ENCODE measurements at places on chromosomes 11 and 22.

GRCh38 chr11:129280027-129280811 lies 88.1 kb upstream of the ARHGAP32 start:
- H3K4me3 ChIP-seq = peak overlapping the region; percentile 72
- peaks cover 7% of the 10 kb centered on the region for H3K4me1 ChIP-seq
- no peaks in the 10 kb centered on the region for H3K36me3 ChIP-seq
- no peak overlapping the region for H3K27ac ChIP-seq

- ATAC-seq = no peak
- H3K4me3 ChIP-seq = no peak overlapping the region
- H3K27ac ChIP-seq = no peak overlapping the region
- H3K27me3 ChIP-seq = no peaks in the 10 kb centered on the region
- H3K36me3 ChIP-seq = no peaks in the 10 kb centered on the region
- H3K4me1 ChIP-seq = no peaks in the 10 kb centered on the region
These were observed 50.5 kb downstream of the RAB30 start for GRCh38 chr11:83020942-83021779.

GRCh38 chr11:134657631-134658030 lies 245.6 kb upstream of the B3GAT1 start:
- ATAC-seq = no peak
- H3K36me3 ChIP-seq = no peaks in the 10 kb centered on the region
- H3K4me1 ChIP-seq = no peaks in the 10 kb centered on the region
- no peak overlapping the region for H3K27ac ChIP-seq
- peaks cover 4% of the 10 kb centered on the region for H3K27me3 ChIP-seq
- no peak overlapping the region for H3K4me3 ChIP-seq

- peak; percentile 17 for ATAC-seq
- H3K27ac ChIP-seq = peak overlapping the region; percentile 84
- H3K36me3 ChIP-seq = no peaks in the 10 kb centered on the region
- H3K27me3 ChIP-seq = no peaks in the 10 kb centered on the region
- no peak overlapping the region for H3K4me3 ChIP-seq
- H3K4me1 ChIP-seq = peaks cover 91% of the 10 kb centered on the region
These were observed 20.5 kb upstream of the SCGB1A1 start for GRCh38 chr11:62398011-62398994.

GRCh38 chr11:61639816-61640443 lies 40.3 kb upstream of the DAGLA start:
- no peaks in the 10 kb centered on the region for H3K36me3 ChIP-seq
- no peak overlapping the region for H3K27ac ChIP-seq
- H3K4me1 ChIP-seq = peaks cover 4% of the 10 kb centered on the region
- H3K4me3 ChIP-seq = no peak overlapping the region

DNA sequence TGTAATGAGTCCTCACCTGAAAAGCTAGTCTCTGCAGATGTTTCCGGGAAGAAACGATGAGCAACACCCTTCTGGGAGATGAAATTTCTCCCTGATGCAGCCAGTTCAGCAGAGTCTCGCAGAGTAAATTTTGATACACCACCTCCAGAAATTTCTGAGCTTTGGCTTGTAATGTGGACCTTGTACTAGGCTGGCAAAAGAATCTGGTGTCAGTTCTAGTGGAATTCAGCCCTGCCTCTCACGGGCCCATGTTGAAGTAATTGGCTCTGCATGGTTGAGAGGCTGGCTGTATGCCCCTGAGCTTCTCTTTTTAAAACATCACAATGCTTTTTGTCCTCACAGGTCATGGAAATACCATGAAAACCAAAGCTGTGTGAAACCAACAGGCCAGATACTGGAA lies at the start of gene GLYAT:
GLYAT (minus strand) TSS at position 125 of the 400 bp plus-strand sequence. CDS start 7,447 bp downstream, outside the sequence.
- no peak within 1 kb of the TSS for H3K4me3 ChIP-seq
- no peak for ATAC-seq
- H3K36me3 ChIP-seq = no peaks in the 10 kb centered on the region

GRCh38 chr11:45984192-45984591 lies 61.7 kb downstream of the LARGE2 start:
- no peak overlapping the region for H3K4me3 ChIP-seq
- no peak for ATAC-seq
- peaks cover 9% of the 10 kb centered on the region for H3K4me1 ChIP-seq
- peaks cover 6% of the 10 kb centered on the region for H3K36me3 ChIP-seq

GRCh38 chr11:76916712-76917111 lies 56.0 kb downstream of the ACER3 start:
- H3K27me3 ChIP-seq = no peaks in the 10 kb centered on the region
- H3K4me3 ChIP-seq = no peak overlapping the region
- ATAC-seq = no peak
- no peaks in the 10 kb centered on the region for H3K36me3 ChIP-seq
- H3K4me1 ChIP-seq = peaks cover 18% of the 10 kb centered on the region
- H3K27ac ChIP-seq = no peak overlapping the region

DNA sequence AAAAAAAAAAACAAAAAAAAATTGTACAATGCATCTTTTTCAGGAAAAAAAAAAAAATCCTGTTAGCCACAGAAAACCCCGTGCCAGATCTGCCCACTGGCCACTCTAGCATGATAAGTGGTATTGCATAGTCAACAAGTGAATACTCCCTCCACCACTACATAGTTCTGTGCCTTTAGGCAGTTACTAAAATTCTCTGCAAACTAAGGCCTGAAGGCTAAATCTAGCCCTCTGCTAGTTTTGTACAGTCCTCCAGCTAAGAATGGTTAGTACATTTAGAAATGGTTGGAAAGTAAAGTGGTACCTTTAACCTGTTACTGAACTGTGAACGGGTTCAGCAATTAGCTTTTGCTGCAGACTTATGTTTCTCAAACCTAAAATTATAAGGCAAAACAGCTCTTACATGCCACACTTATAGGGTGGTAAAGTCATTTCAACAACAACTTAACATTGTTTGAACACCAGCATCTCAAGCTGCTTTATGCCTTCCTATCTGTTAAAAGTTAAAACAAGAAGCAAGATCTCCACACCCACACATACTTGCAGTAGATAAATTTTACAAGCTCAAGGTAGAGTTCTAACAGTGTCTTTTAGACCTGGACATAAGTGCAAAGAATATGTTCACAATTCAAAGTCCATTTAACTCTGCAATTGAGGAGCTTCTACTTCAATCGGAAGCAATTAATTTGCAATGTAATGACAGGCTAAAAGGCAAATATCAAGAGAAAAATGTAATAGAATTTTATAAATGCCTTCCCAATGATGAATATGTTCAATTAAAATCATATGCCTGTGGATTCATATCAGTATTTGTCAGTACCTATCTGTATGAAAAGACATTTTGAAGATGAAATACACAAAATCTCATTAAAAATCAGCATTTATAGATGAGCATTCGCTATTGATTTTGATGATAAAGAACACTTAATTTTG lies 7.3 kb downstream of the C11orf71 start:
- no peak overlapping the region for H3K4me3 ChIP-seq
- no peaks in the 10 kb centered on the region for H3K36me3 ChIP-seq
- H3K4me1 ChIP-seq = no peaks in the 10 kb centered on the region
- H3K27me3 ChIP-seq = peaks cover 5% of the 10 kb centered on the region
- H3K27ac ChIP-seq = no peak overlapping the region

DNA sequence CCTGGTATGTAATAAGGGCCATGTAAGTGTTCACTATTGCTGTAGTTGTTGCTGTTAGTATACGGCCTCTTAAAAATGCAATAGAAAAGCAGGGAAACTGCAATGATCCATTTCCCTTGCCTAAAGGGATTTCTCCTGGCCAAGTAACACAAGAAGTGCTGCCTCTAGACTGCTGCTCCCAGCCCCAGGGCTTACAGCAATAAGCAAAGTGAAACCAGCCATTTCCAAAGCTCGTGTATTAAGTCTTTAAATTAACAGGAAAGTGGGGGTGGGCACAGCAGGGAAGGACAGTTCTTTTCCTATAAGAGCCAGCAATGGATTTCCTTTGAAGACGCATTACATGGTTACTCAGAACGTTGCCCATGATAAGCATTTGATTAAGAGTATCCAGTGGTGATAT lies 36.9 kb upstream of the WT1 start:
- no peaks in the 10 kb centered on the region for H3K36me3 ChIP-seq
- H3K27ac ChIP-seq = no peak overlapping the region
- peaks cover 2% of the 10 kb centered on the region for H3K27me3 ChIP-seq
- no peaks in the 10 kb centered on the region for H3K4me1 ChIP-seq

GRCh38 chr11:57515332-57516060 lies at the start of gene SLC43A1:
SLC43A1 (minus strand) TSS chr11:57515702; CDS start chr11:57514111, 1,591 bp downstream.
- H3K4me3 ChIP-seq = peak within 1 kb of the TSS; percentile 85
- H3K4me1 ChIP-seq = no peaks in the 10 kb centered on the region
- ATAC-seq = peak; percentile 78

GRCh38 chr22:40462195-40462984 lies 92.0 kb downstream of the SGSM3 start:
- H3K27ac ChIP-seq = no peak overlapping the region
- H3K4me1 ChIP-seq = no peaks in the 10 kb centered on the region
- no peak overlapping the region for H3K4me3 ChIP-seq
- H3K27me3 ChIP-seq = no peaks in the 10 kb centered on the region
- ATAC-seq = no peak

DNA sequence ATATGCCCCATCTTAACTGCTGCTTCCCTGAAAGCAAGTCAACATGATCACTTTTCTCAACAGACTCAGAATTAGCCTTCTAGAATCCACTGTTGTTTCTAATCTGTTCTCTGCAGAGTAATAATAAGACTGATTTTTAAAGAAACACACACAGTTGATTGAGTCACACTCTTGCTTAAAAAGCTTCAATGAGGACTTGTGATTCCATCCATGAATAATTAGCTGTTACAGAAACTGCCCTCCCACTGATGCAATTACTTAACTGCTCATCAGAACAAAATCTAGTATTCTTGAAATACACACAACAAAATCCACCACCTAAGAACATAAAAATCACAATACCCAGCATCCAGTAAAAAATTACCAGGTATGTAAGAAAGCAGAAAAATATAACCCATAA lies 100.5 kb upstream of the TIMP3 start:
- H3K4me1 ChIP-seq = no peaks in the 10 kb centered on the region
- H3K27ac ChIP-seq = peak overlapping the region; percentile 65
- H3K4me3 ChIP-seq = no peak overlapping the region
- no peaks in the 10 kb centered on the region for H3K27me3 ChIP-seq
- peak; percentile 63 for ATAC-seq

- no peak for ATAC-seq
- H3K36me3 ChIP-seq = no peaks in the 10 kb centered on the region
- H3K4me1 ChIP-seq = no peaks in the 10 kb centered on the region
- no peak overlapping the region for H3K27ac ChIP-seq
These were observed 17.0 kb downstream of the IL17REL start for GRCh38 chr22:49995361-49996118.

DNA sequence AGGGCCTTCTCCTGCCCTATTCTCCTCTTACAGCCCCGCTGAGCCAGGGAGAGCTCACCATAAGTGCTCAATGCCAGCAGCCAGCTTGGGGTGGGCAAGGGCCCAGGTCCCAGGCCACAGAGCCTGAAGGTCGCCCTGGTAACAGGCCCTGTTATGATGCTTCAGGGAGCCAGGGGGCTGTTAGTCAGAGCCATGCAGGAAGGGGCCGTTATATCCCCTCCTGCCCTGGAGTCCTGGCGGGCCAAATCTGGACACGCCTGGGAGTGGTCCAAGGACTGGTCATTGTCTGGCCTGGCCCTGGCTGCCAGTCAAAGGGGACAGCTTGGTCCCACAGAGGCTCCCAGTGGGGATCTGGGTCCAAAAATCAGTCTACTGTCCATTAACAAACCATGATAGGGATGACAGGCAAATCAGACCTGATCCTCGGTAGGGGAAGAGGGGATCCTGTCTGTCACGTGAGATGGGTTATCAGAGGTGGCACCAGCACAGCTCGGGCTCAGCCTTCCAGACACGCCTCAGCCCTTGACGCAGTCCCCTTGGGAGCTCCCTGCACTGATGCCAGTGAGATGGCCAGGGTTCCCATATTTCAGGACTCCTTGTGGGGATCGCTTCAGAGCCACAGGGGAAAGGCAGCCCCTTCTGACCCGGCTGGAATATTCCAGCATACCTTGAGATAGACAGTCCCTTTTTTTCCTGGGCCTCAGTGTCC lies 55.9 kb downstream of the LRRC32 start:
- no peaks in the 10 kb centered on the region for H3K27me3 ChIP-seq
- H3K4me1 ChIP-seq = no peaks in the 10 kb centered on the region
- peak; percentile 69 for ATAC-seq
- no peak overlapping the region for H3K4me3 ChIP-seq
- no peak overlapping the region for H3K27ac ChIP-seq

GRCh38 chr11:65435411-65435931 lies 12.9 kb downstream of the NEAT1 start:
- H3K36me3 ChIP-seq = peaks cover 18% of the 10 kb centered on the region
- peaks cover 47% of the 10 kb centered on the region for H3K4me1 ChIP-seq
- H3K27me3 ChIP-seq = no peaks in the 10 kb centered on the region
- H3K4me3 ChIP-seq = no peak overlapping the region
- no peak overlapping the region for H3K27ac ChIP-seq

- no peaks in the 10 kb centered on the region for H3K27me3 ChIP-seq
- no peaks in the 10 kb centered on the region for H3K4me1 ChIP-seq
- no peak overlapping the region for H3K4me3 ChIP-seq
- peak overlapping the region; percentile 14 for H3K27ac ChIP-seq
- no peak for ATAC-seq
These were observed 29.9 kb upstream of the PPARA start for GRCh38 chr22:46120420-46120737.

GRCh38 chr22:29106839-29107238 lies 34.0 kb downstream of the KREMEN1 start:
- no peaks in the 10 kb centered on the region for H3K36me3 ChIP-seq
- H3K4me3 ChIP-seq = no peak overlapping the region
- H3K27ac ChIP-seq = no peak overlapping the region
- no peak for ATAC-seq
- H3K27me3 ChIP-seq = no peaks in the 10 kb centered on the region

GRCh38 chr11:102911758-102912481 lies 37.1 kb upstream of the MMP12 start:
- no peaks in the 10 kb centered on the region for H3K4me1 ChIP-seq
- H3K4me3 ChIP-seq = no peak overlapping the region
- no peak for ATAC-seq
- no peak overlapping the region for H3K27ac ChIP-seq

- H3K4me3 ChIP-seq = no peak overlapping the region
- no peak overlapping the region for H3K27ac ChIP-seq
- H3K4me1 ChIP-seq = peaks cover 17% of the 10 kb centered on the region
These were observed 82.5 kb downstream of the MAML2 start for GRCh38 chr11:96260532-96260931.

DNA sequence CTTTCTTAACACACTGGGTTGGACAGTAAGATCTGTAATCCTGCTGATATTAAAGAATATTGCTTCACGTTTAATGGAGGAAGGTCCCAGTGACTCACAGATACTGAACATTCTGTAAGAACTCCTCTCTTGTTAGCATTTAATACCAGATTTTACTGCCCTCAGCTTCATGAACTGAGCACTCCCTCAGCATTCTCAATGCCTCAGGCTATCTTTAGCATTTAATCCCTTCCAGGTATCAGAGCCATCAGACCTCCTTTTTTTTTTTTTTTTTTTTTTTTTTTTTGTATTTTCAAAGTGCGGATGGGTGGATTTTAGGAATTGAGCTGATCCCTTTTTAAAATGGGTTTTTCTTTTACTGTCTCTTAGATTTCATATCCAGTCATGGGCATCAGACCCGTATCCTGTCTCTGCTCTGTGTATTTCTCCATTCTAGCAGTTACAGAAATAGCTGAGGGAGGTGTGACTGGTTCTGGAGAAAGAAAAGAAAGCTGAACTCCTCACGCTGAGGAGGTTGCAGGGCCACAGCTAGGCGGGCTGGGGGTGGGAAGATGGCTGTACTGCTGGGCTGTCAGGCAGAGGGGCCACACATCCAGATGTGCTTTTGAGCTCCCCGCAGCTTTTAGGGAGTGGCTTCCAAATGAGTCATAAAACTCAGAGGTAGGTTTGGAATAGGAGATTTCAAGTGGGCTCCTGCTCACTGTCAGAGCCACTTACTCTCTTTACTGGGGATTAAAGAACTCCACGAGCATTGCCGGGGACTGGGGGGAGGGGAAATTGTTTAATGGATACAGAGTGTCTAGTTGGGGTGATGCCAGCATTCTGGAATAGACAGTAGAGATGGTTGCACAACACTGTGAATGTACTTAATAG lies 97.0 kb downstream of the SYT9 start:
- no peak overlapping the region for H3K4me3 ChIP-seq
- no peaks in the 10 kb centered on the region for H3K4me1 ChIP-seq
- H3K27me3 ChIP-seq = no peaks in the 10 kb centered on the region
- ATAC-seq = no peak

All from gastroesophageal sphincter (tissue), 4 donors.